Hematopoietic multipotent progenitor cell treated with erythropoietin and hydrocortisone succinate and interleukin-3 and kit ligand, for 4 days (in vitro differentiated cells): ENCODE measurements at places on chromosomes 4 and X.

GRCh38 chr4:147586637-147587036 lies 30.6 kb upstream of the TMEM184C start:
- DNase-seq, result no peak

DNA sequence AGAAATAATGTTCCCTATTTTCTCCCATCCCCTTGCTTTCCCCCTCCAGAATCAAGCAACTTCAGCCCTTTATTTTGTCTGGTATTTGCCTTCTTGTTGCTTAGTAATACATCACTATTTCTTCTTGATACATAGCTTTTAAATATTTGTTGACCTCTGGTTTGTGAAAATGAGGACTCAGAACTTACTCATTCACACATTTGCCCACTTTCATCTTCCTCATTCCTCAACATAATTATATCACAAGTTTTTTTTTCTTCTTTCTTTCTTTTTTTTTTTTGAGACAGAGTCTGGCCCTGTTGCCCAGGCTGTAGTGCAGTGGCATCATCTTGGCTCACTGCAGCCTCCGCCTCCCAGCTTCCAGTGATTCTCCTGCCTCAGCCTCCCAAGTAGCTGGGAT lies 28.9 kb upstream of the NDUFC1 start:
- DNase-seq, result no peak

DNA sequence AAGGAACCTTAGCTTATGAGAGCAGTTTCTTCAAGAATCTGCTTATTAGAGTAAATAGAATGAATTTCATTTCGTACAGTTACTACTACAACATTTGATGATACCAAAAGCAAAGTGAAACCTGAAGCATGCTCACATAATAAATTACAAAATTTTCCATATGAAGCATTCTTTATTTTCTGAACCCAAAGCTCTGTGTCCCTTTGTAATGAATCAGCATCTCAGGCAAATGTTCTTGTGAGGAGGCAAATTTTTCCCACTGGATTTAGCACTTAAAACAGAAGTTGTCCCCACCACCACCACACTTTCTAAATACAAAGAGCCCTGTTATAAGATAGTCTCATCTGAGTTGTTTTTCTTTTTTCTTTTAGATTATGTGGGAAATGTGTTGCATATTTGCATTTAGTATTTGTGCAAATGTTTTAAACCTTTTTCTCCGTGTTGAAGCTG lies 70.7 kb upstream of the NFKB1 start:
- peak; percentile 37 for DNase-seq

GRCh38 chr4:130359542-130359941 lies 1263.6 kb downstream of the C4orf33 start:
- DNase-seq, result peak; percentile 17

DNA sequence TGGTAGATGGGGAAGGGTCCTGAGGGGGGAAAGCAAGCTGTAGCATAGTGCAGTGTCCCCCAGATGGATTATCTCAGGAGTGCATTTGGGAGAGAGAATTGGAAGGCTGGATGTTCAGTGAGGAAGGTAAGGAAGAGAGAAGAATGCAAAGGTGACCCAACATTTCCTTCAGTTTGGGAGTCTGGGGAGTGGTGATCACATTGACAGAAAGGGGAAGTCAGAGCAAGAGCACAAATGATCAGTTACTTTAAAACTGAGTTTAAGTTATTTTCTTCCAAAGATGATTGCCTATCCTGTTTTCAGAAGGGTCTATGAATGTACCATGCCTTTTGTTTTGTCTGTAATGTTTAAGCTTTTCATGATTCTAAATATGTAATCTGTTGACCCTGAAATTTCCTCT lies 47.6 kb downstream of the ARHGAP10 start:
- peak; percentile 52 for DNase-seq

DNA sequence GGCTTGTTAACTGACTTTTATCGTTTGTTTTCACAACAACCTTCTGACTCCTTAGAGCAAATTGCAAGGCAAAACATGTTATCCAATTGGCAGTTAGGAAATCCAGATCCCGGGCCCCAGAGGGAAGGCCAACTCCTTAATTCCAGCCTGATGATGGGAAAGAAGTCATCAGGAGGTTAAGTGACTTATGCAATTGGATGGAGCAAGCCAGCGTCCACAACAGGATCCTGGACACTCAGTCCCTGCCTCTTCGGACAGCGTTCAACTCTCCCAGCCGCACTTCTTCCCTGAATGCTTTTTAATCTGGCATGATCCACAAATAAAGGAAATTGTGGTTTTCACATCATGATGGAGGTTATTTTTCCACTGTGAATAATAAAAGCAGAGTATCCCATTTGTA lies 310.1 kb downstream of the RAB28 start:
- no peak for DNase-seq

- DNase-seq, result no peak
Measured at GRCh38 chrX:145002771-145003170, 244.5 kb upstream of the SPANXN1 start.

DNA sequence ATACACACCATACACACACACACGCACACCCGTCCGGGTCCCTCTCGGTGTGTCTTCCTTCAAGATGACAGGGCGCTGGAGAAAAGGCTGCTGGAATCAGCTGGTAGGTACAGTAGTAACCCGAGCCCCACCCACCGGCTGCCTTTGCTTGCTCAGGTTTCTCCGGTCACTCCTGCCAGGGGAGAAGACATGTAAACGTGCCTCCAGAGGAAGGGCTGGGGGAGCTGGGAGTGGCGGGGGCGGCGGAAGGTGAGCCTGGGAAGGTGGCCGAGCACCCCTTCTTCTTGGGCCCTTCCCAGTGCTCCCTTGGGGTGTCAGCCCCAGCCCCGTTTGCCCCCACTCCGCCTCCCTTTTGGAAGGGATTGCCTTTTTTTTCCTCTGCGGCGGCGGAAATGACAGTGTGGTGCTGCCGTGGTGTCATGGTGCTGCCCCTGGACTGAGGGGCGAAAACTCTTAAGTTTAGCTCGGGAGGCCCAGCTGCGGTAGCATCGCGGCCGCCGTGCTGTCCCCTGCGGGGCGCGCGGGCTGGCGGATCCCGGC lies at the start of gene MID2:
MID2 (plus strand) TSS at position 169 of the 540 bp plus-strand sequence. CDS start 561 bp downstream, outside the sequence.
- DNase-seq, result peak; percentile 25

DNA sequence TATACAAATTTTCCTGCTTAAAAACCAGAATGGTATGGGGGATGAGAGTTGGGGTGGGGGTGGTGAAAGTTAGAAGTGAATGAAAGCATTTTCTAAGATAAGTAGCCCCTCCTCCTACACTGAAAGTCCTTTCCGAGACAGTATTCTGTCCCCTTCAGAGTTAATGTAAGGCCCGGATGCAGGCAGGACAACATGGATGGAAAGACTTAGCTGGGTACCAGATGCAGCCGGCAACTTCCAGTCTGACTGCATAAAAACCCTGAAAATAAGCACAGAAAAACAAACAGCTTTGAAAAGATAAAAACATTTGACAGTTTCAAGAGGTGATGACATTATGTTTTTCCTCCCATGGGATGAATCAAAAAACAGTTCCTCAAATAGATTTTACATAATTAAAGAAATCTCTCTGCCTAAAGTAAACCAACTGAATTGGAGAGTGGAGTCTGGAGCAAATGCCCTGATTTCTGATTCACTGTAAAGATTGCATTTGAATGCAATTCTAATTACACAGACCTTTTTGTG lies 196.3 kb downstream of the GPAT3 start:
- DNase-seq, result no peak

- no peak for DNase-seq
Measured at GRCh38 chrX:57232658-57233360, 53.7 kb upstream of the FAAH2 start.

- no peak for DNase-seq
Measured at GRCh38 chrX:154038656-154039055, 19.0 kb upstream of the IRAK1 start.

DNA sequence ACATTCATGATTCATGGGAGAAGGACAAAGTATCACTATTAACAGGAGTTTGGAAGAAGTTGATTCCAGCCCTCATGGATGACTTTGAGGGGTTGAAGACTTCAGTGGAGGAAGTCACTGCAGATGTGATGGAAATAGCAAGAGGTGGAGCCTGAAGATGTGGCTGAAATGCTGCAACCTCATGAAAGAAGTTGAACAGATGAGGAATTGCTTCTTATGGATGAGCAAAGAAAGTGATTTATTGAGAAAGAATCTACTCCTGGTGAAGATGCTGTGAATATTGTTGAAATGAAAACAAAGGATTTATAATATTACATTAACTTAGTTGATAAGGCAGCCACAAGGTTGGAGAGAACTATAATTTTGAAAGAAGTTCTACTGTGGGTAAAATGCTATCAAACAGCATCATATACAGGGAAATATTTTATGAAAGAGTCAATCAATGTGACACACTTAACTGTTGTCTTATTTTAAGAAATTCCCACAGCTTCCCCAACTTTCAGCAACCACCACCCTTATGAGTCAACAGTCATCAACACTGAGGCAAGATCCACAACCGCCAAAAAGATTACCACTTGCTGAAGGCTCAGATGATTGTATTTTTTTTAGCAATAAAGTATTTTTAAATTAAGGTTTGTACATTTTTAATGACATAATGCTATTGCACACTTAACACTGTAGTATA lies 302.6 kb downstream of the CBLL2 start:
- DNase-seq, result no peak

- DNase-seq, result no peak
Measured at GRCh38 chrX:129655547-129656249, 942 bp upstream of the APLN start.

DNA sequence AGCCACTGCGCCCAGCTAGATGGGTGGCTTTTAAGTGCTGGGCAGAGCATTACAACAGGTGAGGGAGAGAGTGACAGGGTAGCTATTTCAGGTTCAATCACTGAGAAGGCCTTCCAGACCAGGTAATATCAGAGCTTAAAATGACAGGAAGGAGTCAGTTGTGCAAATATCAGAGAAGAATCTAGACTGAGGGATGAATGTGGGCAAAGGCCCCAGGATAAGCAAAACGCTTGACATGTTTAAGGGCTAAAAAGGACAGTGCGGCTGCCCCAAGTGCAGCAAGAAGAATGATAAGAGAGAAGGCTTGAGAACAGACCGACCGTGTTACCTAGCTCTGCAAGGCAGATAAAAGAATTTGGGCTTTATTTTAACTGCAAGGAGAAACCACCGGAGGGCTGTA lies 18.6 kb downstream of the AADAT start:
- DNase-seq, result no peak

- DNase-seq, result no peak
Measured at GRCh38 chr4:176276710-176277109, 7.7 kb upstream of the ASB5 start.

DNA sequence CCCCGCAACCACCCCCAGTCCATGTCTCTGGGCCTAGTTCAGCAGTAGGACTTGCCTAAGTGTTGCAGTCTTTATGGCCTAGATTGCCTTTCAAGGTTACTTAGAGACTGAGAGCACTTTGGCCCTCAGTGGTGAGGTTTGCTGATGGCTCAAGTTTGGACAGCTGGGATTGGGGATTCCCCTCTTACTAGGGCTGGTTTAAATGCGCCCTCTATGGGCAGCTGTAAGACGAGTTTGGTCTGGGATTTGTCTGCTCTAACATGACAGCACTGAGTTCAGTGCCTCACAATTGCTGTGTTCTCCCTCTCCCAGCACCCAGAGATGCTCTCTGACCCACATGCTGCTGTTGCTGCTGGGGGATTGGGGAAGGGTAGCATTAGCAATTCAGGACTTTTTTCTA lies 23.1 kb downstream of the DACH2 start:
- DNase-seq, result peak; percentile 26

- no peak for DNase-seq
Measured at GRCh38 chr4:3671571-3672464, 94.4 kb upstream of the ADRA2C start.

DNA sequence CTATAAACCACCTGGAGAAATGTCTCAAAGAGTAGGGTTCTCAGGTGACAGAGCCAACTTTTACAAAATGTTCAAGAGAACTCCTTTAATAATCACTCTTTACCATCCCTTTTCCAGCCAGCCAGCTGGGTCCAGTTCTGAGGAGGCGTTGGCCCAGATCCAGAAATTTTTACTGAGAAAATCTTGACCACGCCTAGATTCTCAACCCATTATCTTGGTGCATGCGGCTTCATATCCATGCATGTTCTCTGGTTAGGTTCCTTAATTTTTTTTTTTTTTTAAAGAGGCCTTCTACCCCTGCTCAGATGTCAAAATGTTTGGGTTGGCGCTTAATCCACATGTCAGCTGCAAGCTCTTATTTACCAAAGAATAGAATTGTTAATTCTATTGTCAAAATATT lies 12.0 kb upstream of the MAP7D2 start:
- peak; percentile 75 for DNase-seq

- no peak for DNase-seq
Measured at GRCh38 chr4:81675791-81676393, 204.2 kb upstream of the RASGEF1B start.

GRCh38 chrX:97685753-97686152 lies 802.0 kb downstream of the RPA4 start:
- peak; percentile 57 for DNase-seq

GRCh38 chr4:10105421-10105820 lies 11.2 kb downstream of the WDR1 start:
- no peak for DNase-seq

- peak; percentile 78 for DNase-seq
Measured at GRCh38 chr4:184843984-184844554, 18.3 kb upstream of the ACSL1 start.

GRCh38 chr4:40552536-40552935 lies 77.1 kb downstream of the RBM47 start:
- DNase-seq, result no peak

DNA sequence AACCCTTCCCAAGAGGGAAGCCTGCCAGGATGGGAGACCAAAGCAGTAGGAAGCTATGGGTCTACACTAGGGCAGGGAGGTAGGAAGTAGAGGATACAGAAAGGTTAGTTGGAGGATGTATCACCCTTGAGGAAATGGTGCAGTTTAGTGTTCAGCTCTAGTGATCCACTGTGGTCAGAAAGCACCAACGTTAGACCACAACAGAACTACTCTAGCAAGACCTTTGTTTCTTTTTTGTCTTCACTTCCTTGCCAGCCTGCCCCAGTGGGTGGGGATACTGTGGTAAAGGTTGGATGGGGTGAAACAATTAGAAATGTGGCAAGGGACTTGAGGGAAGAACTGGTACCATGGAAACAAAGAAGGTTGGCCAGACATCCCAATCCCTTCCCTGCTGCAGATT lies 83.3 kb downstream of the DDIT4L start:
- no peak for DNase-seq

GRCh38 chr4:103292373-103292772 lies 94.2 kb upstream of the CENPE start:
- DNase-seq, result no peak

DNA sequence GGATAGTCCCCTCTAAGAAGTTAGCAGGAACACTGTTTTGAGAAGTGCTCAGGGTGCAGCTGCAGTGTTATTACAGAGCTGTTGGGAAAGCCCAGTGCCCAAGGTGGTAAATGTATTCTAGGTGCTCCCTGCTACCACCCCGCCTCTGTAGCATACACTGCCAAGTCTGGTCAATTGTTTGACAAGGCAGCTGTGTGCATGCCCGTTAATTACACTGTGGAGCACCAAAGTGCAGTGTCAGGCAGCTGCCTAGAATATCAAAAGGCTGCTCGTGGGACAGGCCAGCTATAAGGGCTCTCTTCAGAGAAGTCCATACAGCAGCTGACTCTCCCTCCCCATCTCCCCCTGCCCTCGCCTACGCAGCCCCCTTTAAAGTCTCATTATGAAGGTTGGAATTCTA lies 99.9 kb upstream of the KLHL13 start:
- no peak for DNase-seq

GRCh38 chr4:24533364-24533763 lies 51.0 kb downstream of the DHX15 start:
- DNase-seq, result no peak

- DNase-seq, result peak; percentile 8
Measured at GRCh38 chr4:180909279-180909678, 1333.9 kb upstream of the TENM3 start.

GRCh38 chr4:35503435-35503834 lies 740.9 kb downstream of the ARAP2 start:
- no peak for DNase-seq
